Stimulated activated CD4-positive, alpha-beta T cell treated with anti-CD3 and anti-CD28 coated beads, Interleukin-1b, Interleukin-23, amount 100 ng/mL, for 1 hour (primary cell): ENCODE measurements at places on chromosomes 4 and X.

DNA sequence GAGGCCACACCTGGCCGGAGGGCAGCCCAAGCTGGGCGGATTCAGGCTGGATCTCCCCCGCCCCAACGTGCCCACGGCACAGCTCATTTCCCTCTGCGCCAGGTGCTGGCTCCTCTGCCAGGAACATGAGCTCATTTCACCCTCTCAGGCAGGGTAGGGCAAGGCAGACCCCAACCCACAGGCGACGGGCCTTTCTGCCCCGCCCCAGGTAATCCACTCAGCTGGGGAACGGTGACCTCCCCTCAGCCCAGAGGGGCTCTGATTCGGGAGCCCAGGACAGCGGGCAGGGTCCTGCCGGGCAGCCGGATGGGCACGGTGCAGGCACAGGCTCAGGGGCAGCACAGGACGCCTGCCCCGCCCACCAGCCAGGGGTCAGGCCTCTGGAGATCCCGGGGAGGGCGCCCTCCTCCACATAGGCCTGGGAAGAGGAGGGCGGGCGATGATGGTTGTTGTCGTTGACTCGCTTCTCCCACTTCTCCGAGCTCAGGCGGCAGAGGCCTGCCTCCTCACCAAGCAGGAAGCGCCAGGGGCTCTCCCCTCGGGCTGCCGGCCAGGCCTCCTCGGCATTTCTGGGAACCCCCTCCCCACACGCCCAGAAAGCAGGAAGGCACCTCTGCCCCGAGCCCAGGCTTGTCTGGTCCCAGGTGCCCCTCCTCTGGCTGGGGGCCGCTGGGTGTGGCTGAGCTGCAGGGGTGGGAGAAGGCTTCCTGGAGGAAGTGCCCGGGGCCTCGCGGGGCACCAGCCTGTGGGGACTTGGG lies 31.1 kb downstream of the TACC3 start:
- DNase-seq: no peak

DNA sequence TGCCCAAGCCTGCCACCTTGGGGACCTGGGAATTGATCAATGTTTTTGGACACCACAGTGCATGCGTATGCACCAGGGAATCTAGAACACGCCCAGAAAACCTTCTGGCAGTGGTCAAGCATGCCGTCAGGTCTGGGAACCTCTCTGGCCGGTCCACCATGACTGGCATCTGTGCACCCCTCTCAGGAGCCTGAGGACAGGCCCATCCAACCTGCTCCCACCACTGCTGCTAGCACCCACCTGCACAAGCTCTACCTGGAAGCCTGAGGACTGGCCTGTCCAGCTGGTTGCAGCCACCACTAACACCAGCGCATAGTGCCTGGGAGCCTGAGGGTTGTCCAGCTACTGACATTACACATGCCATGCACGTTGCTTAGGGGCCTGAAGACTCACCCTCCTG lies 162.1 kb upstream of the GALNTL6 start:
- no peak for DNase-seq

DNA sequence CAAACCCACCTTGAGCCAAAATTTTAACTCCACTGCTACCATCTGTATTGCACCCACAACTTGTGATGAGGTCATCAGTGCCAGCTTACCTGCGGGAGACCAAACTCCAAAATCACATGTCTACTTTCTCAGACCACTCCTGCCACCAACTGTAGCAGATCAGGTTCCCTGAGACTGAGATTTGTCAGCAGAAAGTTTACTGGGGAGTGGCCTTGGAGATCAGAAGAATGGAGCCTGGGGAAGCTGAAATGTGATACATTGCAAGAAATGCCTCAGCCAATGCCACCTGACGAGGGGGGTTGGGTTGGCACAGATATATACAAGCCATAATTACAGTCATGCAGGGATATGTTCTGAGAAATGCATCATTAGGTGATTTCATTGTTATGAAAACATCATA lies 19.1 kb downstream of the HAUS3 start:
- DNase-seq: no peak

DNA sequence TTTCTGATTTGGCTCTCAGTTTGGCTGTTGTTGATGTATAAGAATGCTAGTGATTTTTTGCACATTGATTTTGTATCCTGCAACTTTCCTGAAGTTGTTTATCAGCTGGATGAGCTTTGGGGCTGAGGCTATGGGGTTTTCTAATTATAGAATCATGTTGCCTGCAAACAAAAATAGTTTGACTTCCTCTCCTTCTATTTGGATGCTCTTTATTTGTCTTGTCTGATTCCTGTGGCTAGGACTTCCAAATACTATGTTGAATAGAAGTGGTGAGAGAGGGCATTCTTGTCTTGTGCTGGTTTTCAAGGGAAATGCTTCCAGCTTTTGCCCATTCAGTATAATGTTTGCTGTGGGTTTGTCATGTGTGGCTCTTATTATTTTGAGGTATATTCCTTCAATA lies 734.7 kb upstream of the FAM241A start:
- DNase-seq: no peak

DNA sequence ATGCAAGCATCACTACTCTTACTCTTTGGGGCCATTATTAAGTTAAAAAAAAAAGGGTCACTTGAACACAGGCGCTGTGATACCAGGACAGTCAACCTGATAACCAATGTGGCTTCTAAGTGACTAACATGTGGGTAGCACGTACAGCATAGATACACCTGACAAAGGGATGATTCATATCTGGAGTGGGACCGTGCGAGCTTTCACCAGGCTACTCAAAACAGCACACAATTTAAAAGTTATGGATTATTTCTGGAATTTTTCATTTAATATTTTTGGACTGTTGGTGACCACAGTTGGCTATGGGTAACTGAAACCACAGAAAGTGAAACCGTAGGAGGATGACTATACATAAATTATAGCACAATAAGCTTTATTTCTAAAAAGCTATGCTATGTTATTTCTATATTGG lies 113.8 kb upstream of the STIM2 start:
- no peak for DNase-seq

GRCh38 chrX:46913667-46914066 lies 1.4 kb downstream of the JADE3 start:
- DNase-seq: no peak

GRCh38 chr4:39037491-39037825 lies 5.2 kb upstream of the TMEM156 start:
- no peak for DNase-seq

GRCh38 chr4:36337665-36338185 lies 56.3 kb downstream of the DTHD1 start:
- DNase-seq: no peak

DNA sequence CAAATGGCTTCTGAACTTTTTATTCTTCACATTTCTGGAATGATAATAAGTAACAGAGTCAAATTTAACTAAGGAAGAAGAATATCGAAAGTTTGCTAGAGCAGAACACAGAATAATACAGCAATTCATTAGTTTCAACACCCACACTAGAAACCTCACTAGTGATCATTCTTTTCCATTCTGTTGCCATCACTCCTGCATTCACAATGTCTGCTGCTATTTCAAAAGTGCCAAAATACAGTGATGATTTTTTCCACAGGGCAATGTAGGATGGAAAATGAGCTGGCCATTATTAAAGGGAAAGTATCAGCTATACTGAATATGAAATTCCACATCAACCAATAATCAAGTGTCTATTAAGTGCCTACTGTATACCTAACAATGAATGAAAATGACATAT lies 186.7 kb downstream of the USP46 start:
- DNase-seq: no peak
